ENCODE measurements at places on chromosomes 6 and 20.

DNA sequence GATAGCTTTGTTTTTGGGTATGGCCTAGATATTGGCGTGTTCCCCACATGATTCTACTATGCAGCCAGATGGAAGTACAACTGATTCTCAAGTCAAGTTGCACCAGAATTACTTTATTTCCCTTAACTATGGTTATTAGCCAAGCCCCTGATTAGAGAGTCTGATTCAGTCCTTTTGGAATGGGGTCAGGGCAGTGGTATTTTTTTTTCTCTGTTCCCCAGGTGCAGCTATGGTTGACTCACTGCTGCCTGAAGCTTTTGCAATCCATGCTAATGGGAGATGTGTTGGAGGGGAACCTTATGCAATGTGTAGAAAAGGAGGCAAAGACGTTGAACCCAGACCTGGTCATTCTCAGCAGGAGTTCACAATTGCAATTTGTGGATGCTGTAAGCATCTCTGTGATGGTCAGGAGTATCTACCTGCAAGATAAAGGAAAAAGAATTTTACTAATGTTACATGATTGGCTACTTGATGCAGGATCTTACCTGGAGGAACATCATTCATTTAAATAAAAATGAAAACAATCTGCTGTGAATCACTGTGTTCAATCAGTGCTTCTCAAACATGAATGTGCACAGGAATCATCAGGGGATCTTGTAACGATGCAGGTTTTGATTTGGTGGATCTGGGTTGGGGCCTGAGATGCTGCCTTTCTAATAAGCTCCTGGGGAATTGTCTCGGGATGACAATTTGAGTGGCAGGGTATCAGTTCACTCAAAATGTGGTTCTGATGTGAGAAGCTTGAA is 49.4 kb downstream of the PFDN4 start:
- DNase-seq, result no peak

DNA sequence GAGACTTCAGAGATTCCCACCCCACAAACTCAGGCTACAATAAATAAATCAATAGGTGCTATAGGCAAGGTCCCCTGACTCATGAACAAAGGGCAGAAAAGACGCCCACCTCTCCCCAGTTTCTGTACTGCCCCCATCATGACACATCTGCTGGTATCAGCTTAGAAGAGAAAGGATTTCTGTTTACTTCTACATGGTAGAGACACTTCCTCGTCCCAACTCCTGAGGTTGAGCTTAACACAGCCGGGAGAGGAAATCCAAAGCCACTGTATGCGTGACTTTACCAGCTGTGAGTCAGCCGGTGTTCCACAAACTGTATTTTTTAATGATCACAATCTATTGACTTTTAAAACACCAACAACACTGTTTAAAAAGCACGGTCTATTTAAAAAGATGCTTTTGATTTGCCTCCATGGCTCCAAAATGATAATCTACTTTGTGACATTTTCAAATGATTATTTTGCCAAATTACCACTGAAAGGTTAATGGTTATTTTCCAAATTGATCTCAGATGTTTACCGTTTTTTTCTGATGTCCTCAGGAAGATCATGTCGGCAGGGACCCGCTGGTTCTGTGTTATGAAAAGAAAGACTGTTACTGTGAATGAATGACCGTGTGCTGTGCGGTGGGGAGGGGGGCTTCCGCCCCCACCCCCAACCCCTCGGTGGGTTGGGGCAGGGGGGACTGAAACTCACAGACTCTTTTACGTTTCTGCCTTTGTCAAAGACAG is 72.5 kb downstream of the ATP9A start:
- DNase-seq, result no peak

GRCh38 chr6:82416346-82416745 is 52.7 kb downstream of the TPBG start:
- no peak for DNase-seq

GRCh38 chr6:156852147-156852857 is 75.1 kb downstream of the ARID1B start:
- no peak for DNase-seq

GRCh38 chr20:23163562-23163961 is 77.4 kb upstream of the CD93 start:
- no peak for DNase-seq

GRCh38 chr6:24858177-24858653 is 59.5 kb upstream of the ARMH2 start:
- no peak for DNase-seq

DNA sequence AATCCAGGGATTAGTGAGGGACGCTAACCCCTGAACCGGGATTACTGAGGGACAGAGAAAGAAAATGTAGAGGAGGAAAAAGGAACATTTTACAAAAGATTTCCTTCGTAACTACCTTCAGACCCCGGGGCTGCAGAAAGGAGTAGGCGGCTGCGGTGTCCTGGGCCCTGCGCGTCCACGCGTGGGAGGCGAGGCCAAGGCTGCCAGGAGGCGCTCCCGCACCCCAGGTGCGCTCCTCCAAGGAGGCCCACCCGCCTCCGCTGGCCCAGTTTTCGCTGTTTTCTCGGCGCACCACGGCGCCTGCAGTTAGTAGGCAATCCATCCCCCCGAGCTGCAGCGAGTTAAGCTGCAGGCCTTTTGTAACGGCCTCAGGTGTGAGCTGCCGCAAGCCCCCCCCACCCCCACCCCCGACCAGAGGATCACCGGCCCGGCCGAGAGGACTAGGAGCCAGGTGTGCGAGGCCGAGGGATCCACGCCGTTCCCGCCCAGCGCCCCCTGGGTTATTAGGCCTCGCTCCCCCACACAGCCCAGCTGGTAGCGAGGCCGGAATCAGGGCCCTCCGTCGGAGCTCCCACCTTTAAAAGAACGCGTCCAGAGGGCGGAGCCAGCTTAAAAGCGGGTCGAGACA is 380.3 kb upstream of the ARID1B start:
- no peak for DNase-seq

- no peak for DNase-seq
Observed at GRCh38 chr20:19095762-19096161, 116.7 kb upstream of the SLC24A3 start.

- no peak for DNase-seq
Observed at GRCh38 chr6:5442319-5442718, 181.0 kb downstream of the FARS2 start.

DNA sequence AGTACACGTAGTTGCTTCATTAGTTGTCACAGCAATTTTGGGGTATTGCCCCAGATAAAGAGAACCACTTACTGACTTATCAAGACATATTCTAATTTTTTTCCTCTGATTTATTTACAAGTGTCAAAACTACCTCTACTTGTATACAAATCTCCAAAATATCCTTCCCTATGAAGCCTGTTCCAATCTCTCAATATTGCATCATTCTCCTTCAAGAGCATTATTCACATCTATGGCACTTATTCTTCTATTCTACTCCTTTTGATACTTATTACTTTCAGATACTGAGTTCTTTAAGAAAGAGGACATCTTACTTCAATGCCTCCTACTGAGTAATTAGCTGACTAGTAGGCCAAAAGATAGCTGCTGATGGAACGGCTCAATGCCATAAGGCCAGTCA is 105.2 kb downstream of the SMLR1 start:
- no peak for DNase-seq

GRCh38 chr6:124433387-124434160 is 528.7 kb upstream of the RNF217 start:
- peak; percentile 60 for DNase-seq

GRCh38 chr6:132235596-132236280 is 165.5 kb downstream of the MOXD1 start:
- DNase-seq, result no peak

DNA sequence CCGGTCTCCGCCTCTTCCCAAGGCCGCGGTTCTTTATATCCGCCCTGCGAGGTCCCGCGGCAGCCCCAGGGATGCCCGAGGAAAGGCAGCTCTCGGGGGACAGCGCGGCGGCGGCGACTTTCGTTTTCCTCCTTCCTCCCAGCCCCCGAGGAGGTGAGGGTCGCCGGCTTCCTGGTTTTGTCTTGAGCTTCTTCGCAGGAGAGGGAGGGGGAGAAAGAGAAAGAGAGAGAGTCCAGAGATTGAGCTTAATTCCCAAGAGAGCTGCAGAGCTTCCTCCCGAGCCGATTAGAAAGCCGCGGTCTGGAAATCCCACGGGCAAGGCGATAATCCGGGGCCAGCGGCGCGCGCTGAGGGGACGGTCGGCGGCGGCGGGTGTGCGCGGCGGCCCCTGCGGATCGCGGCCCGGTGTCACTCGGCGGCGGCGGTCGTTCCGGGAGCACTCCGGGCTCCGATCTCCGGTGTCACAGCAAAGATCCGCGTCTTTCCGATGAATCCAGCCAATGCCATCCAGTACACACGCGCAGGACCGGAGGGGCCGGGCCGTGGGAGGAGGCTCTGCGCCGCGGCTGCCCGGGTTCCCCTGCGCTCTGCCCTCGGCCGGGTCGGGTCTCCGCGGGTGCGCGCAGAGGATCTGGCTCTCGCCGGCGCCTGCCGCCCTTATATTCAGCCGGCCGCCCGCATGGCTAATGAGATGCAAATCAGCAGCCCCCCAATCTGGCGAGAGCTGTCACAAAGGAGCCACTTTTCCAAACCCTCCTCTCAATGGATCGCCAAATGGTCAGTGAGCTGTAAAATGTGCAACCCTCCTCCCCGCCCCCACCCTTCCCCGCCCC is at the start of gene DLL1:
Gene DLL1 (minus strand): TSS at position 783 of the 833 bp plus-strand sequence. CDS start 939 bp downstream, outside the sequence.
- peak; percentile 43 for DNase-seq
